ENCODE measurements at places on chromosomes 5 and 9. TPM values are rescaled to one million over a fixed set of nuclear protein-coding genes. Genes with fewer than 3 reads are reported as not detected.

The NUTM2G gene
- total RNA-seq = not detected

The SEMA5A gene
- total RNA-seq = 8.4 TPM

The SLC6A3 gene
- total RNA-seq = 0.67 TPM

DNA sequence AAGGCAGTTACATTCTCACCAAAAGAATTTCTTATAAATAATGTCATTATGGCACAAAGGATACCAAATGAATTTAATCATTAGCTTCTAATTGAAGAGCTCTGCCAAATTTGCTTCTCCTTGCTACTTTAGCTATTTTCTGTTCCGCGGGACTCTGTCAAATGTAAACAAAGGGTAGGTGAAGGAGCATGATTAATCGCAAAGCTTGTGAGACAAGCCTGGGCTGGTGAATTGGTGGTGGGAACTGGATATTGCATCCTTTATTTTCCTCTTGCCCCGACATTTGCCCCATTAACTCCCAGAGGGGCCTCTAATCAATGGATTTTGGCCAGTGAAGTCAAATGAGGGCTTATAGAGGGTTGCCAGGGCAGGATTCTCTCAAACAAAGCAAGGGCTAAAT lies 234.2 kb upstream of the RFX3 start:
- DNase-seq = no peak

Measured in thyroid gland (tissue), 4 donors.